Daoy (cell line): ENCODE measurements at places on chromosomes 7 and 10. TPM values are rescaled to one million over a fixed set of nuclear protein-coding genes. Genes with fewer than 3 reads are reported as not detected.

The SCIN gene
- total RNA-seq: 0.06 TPM in 2 replicates

The ZPBP gene
- not detected in 2 replicates for total RNA-seq

- DNase-seq: no peak
Measured at GRCh38 chr7:16815001-16815400, 10.2 kb upstream of the AGR2 start.

DNA sequence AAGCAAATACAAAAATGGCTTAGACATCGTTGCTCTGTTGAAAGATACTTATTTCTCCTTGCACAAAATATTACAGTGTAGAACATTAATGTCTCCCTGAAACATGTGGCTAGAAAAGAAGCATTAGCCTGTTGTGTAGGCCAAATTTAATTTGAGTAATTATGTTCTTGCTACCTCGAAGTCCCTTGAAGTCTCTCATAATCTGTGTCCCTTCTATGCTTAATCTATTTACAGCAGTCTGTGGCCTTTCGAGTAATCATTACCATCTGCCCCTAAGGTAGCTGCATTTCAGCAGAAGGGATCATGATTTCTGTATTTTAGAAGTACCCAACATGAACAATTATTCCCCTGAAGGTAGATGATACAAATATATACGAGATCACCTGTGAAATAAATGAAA is 615.2 kb downstream of the GRM8 start:
- DNase-seq: no peak
